Heart left ventricle (tissue), 16 donors: ENCODE measurements at places on chromosomes 12 and 14.

DNA sequence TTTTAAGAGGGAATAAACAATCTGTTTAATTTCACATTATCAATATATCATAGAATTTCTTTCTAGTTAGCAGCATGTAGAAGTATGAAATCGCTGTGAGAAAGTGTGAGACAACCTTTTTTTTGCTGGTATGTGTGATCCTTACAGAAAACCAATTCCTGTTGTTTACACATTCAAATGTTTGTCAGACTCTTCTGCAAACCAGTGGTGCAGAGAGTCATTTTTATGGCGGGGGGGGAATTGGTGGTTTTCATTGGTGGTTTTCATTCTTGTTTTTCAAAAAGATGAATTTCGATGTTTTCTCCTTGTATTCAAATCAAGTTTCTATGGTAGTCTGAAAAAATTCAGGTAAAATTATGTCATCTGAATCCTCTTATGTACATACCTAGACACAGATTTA is 57.8 kb downstream of the SLC25A21 start:
- DNase-seq: no peak

GRCh38 chr12:59867689-59868088 is 271.9 kb downstream of the SLC16A7 start:
- DNase-seq: no peak

- no peak for DNase-seq
Measured at GRCh38 chr14:99257673-99258221, 14.2 kb downstream of the BCL11B start.

GRCh38 chr12:115710104-115710564 is 567.4 kb downstream of the MED13L start:
- DNase-seq: peak; percentile 52

DNA sequence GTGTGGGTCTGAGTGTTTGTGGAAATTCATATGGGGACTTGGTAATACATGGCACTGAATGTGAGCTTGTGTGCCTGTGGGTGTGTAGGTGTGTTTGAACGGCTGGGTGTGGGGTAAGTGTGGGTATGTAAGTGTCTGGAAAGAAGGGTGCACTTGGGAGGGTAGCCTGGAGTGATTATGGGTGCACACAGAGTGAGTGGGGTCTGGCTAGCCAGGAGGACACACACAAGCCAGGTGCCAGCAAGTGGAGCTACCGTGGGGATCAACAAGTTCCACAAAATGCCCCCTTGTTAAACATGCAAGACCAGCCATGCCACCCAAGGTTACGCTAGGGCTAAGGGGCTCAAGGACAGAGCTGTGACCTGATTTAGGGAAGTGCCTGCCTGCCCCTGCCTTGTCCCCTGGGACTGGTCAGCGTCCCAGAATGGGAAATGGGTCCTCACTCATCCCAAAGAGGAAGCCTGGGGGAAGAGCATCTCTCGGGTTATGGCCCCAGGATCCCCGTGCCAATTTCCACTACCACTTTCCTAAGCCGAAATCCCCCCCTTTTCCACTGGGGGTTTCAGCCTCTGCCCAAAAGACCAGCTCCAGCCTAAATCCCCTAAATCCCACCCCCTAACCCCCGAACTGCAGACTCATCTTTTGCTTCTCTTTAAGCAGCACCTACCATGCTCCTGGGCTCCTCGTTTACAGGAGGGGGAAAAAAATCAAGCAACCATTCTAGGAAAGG is 118.6 kb downstream of the DICER1 start:
- no peak for DNase-seq

GRCh38 chr12:31896514-31897039 is 62.6 kb upstream of the RESF1 start:
- no peak for DNase-seq

DNA sequence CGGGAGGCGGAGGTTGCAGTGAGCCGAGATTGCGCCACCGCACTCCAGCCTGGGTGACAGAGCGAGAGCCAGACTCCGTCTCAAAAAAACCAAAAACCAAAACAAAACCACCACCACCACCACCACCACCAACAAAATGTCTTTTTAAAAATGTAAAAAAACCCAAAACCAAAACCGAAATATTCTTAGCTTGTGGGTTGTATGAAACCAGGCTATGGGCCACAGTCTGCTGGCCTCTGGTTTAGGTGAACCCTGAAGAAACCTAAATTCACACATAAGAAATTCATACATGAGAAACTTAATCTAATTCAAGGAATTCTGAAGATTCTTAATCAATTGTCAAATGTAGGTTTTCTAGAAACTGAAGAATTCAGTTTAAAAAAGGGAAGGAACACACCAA is 37.6 kb downstream of the INSM2 start:
- no peak for DNase-seq

GRCh38 chr14:48616931-48617330 is 941.5 kb upstream of the MDGA2 start:
- DNase-seq: no peak
